ENCODE measurements at places on chromosomes 2 and 18.

DNA sequence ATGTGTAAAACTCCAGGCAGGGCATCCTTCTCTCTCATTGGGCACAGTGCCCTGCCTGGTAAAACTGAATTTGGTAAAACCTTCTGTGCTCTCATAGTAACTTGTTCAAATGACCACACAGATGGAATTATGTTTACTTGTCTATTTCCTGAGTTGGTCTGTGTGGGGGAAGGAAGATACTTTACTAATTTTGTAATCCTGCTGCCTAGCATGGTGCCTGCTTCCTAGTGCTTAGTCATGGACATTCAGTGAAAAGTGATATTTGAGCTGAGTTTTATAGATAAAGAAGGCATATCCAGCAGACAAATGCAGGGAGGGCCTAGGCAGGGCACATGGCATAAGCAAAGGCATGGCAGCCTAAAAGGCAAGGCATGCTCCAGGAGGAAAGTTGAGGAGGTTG, 199.4 kb downstream of the FSHR start:
- DNase-seq, result no peak

- DNase-seq, result no peak
Measured at GRCh38 chr18:75754433-75754832, 326.9 kb upstream of the SMIM21 start.

DNA sequence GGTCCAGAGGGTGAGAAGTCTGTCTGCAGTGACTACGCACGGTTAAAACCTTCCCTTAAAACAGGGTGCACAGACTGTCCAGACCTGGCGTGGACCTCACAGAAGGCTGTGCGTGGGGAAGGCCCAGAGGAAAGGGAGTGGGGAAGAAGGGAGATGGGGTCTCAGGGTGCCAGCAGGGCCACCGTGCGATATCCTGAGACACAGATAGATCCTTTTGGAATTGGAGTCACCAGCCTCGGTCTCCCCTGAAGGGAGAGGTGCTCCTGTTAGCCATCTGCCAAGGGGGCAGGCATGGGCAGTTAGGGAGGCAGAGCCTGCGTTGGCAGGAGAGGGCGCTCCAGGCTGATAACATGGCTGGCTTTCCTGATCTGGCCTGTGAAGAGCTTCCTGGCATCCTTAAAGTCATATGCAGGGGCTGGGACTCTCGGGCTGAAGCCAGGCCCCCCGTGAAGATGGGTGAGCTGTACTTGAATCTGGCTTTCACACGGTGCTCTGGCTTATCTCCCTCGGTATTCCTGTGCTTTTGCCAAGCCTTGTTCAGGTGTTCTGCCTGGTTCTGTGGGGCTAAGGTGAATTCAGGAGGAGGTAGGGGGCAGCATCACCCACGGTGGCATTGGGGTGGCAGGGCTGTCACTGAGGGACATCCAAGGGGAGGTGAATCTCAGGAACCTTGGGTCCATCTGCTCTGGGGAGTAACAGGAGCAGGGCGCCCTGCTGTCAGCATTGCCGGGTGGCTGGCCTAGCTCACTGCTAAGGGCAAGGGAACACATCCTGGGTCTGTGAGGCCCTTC, 107.2 kb upstream of the SMAD2 start:
- DNase-seq, result no peak

- no peak for DNase-seq
Measured at GRCh38 chr2:181782660-181783059, 102.3 kb upstream of the NEUROD1 start.

GRCh38 chr2:23589220-23589647, 204.3 kb downstream of the KLHL29 start:
- DNase-seq, result no peak

- no peak for DNase-seq
Measured at GRCh38 chr18:46372670-46373069, 268.5 kb downstream of the HAUS1 start.

GRCh38 chr2:73822276-73822675, 6.5 kb upstream of the STAMBP start:
- DNase-seq, result no peak

DNA sequence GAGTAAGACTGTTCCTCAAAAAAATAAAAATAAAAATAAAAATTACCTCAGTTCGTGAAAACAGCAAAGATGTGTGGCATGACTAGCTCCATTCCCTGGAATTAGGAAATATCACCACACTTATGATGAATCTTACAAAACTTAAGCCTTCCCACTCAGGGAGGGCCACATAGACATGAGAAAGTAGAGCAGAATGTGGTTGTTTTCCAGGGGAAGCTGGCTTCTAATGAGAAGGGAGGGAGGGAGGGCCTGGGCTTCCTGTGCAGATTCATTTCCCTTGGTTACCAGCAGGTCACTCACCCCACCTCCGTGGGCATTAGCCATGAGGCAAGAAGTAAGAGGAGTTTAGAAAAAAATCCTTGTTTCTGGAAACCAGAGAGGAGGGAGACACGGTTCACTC, 95.9 kb upstream of the RMDN2 start:
- no peak for DNase-seq

- DNase-seq, result peak; percentile 14
Measured at GRCh38 chr2:21118302-21118920, 5.4 kb upstream of the TDRD15 start.

- DNase-seq, result peak; percentile 85
Measured at GRCh38 chr2:152718076-152718908, at the start of gene ARL6IP6. TSS of gene ARL6IP6 (plus strand) at chr2:152718620. CDS start at chr2:152718625, 5 bp downstream.

DNA sequence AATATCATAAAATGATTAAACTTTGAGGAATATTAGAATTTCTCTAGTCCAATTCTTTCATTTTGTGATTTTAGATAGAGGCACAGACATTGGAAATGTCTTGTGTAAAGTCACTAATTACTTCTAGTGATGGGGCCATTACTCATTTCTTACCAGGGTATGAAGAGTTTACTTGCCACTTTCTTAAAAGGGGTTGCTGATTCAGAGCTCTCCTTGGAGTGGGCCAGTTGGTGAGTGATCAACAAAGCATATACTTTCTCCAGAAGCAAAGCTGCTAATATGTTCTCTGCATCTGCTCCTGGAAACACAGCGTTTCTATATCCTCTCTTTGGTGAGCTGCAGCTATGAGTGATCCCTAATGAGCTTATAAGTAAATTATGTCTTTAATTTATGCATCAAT, 408.9 kb upstream of the LRATD1 start:
- no peak for DNase-seq

DNA sequence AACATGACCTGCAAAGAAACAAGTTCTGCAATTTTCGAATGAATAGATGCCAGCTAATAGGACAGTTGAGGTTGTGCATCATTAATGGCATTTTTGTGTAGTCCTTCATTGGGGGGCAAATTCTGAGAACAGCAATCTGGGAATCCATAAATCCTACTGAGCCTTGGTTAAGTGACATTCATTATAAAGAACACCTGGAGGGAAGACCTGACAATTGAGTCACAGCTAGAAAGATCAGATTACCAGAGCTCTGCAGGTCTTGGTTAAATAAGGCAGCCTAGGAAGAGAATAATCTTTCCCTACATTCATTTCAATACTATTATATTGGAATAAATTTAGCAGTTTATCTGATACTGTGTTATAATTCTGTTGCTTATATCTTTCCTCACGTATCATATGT, 14.3 kb downstream of the KCNH7 start:
- peak; percentile 91 for DNase-seq

GRCh38 chr18:14921547-14921946, 173.6 kb downstream of the ANKRD30B start:
- peak; percentile 36 for DNase-seq

DNA sequence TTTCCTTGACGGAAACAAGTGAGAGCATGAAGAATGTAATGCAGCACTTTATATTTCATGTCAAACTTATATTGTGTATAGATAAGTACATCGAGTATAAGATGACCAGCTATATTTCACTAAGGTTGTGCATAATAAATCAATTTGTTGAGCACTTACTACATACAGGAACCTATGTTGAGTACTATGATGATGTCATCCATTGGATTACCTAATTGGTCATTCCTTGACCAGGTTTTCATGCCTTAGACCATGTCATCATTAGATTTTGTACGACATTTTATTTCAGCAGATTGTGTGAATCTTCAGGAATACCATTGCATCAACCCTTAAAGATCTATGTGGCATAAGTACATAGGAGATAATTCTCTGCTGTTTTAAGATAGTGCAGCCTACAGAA, 119.7 kb downstream of the CPS1 start:
- DNase-seq, result no peak

- no peak for DNase-seq
Measured at GRCh38 chr2:109428281-109428680, 185.5 kb downstream of the SEPTIN10 start.

- DNase-seq, result no peak
Measured at GRCh38 chr2:122868646-122869275, 1113.3 kb downstream of the TSN start.

DNA sequence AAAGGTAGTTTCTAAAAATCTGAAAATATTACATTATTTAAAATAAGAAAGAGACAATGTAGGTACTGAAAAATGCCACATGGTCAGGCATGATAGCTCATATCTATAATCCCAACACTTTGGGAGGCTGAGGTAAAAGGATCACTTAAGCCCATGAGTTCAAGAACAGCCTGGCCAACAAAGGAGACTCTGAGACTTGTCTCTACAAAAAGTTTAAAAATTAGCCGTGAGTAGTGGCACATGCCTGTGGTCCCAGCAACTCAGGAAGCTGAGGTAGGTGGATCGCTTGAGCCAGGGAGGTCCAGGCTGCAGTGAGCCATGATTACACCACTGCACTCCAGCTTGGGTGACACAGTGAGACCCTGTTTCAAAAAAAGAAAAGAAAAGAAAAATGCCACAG, 21.8 kb downstream of the ATAD2B start:
- DNase-seq, result no peak

DNA sequence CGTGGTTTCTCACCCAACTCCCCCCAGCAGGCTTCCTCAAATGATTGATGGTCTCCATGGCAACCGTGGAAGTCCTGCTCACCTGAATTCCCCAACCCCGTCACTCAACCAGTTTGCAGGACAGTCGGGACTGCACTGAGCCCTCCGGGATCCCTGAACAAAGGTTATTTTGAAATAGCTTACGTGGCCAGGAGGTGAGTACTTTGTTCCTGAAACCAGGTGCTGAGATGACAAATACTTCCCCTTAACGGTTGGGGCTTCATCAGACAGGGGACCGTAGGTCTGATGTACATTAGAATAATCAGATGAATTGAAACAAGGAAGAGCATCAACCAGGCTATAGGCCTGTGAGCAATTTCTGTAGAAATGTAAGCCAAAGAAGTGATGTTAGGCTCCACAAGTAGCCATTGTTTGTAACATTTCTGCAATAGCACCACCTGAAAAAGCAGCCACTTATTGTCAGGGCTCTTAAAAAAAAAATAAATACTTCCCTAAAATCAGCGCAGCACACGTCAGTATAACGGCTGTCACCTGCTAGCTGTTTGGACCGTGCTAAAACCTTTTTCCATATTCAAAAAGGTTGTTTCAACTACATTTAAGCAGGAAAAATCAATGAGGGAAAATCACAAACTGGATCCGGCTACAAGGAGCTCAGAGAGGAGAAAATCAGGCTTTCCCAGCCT, 206.4 kb upstream of the ID2 start:
- peak; percentile 42 for DNase-seq

GRCh38 chr2:119680457-119681202, 1.6 kb downstream of the TMEM177 start:
- no peak for DNase-seq

GRCh38 chr18:27202741-27203140, 17.6 kb upstream of the CHST9 start:
- no peak for DNase-seq

GRCh38 chr2:48938231-48938630, 182.7 kb upstream of the LHCGR start:
- DNase-seq, result no peak

DNA sequence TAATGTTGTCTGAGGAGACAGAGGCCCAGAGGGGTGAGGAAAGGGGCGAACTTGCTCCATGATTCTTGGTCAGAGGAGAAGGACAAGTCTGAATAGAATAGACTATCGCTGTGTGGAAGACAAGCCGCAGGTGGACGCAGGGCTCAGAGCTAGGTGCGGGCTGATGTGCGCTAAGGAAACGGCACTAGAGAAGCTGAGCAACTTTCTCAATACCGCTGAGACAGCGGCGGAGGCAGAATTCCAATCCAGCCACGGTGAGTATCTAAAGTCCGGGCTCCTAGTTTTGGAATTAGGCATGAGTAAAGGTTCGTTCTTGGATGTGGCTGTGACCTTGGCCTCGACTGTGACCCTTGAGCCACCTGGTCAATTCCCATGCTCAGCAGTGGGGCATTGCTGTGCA, 47.8 kb downstream of the CAPN13 start:
- DNase-seq, result no peak

- no peak for DNase-seq
Measured at GRCh38 chr2:100556746-100557145, 6.0 kb upstream of the PDCL3 start.

DNA sequence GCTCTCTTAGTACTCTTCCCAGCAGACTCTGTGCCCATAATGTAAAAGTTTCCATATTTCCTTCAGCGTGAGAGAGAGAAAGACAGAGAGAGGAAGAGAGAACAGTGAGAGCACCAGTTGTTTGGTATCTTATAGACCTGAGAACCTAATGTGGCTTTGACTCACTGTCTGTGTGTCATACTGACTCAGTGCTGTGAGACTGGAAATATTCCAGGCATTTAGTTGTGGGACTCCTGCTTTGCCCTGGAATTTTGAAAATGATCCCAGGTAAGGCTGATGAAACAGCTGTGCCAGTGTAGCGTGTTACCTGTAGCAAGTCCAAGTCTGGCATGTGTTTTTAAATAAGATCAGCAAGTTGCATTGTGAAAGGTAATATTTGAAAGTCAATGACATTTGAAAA, 87.9 kb upstream of the KCNH7 start:
- no peak for DNase-seq

GRCh38 chr2:19299032-19299431, 59.4 kb downstream of the OSR1 start:
- DNase-seq, result no peak

DNA sequence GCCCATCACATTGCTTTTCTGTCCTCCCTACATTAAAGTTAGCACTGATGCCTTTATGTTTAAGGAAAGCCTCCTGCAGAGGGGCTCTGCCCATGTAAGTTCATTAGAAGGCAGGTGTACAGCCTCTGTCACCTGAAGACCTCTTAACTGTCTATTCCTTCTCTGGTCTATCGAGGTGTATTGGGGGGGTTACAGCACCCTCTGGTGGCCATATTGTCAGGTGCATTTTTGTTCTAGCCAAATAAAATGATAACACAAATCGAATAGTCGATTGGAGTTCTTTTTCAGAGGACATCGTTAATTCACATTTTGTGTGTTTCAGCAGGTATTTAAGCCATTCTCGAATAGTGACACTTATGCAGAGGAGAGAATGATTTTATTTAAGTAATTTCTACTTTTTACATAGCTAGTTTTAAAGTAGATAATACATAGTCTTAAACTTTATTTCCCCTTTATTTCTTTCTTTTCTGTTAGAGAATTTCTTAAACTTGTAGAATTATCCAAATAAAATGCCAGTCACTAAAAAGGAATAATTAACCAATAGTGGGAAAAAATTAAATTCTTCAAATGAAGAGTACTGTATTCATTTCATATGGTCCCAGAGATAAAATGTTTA, 136.8 kb downstream of the NEDD4L start:
- peak; percentile 67 for DNase-seq

GRCh38 chr2:157777427-157777826, 98.7 kb downstream of the ACVR1 start:
- peak; percentile 31 for DNase-seq

Data from NCI-H748 treated with DMSO at 0.1 percent for 48 hours (cell line).